Right renal cortex interstitium (tissue), 3 donors: ENCODE measurements at places on chromosomes 12 and 14.

GRCh38 chr12:68532204-68532886, 78.4 kb upstream of the RAP1B start:
- DNase-seq, result no peak

- DNase-seq, result no peak
Measured at GRCh38 chr14:24475261-24475660, 32.7 kb upstream of the SDR39U1 start.

DNA sequence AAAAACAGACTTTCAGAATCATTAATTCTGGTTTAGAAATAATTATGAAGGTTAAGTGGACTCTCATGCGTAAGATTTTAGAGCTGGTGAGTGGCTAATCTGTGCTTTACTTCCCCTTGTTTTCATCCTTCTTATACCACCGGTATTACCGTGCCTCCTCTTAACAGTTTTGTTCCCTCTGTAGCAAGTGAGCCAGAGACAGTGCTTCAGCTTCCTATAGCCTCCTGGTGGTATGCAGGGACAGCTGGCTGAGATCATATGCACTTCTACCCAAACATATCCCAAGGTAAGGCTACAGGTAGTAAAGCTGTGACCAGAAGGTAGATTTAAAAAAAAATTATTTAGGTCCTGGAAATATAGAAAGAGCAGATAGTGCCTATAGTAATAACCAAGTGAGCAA, 55.2 kb downstream of the PDE3A start:
- no peak for DNase-seq

DNA sequence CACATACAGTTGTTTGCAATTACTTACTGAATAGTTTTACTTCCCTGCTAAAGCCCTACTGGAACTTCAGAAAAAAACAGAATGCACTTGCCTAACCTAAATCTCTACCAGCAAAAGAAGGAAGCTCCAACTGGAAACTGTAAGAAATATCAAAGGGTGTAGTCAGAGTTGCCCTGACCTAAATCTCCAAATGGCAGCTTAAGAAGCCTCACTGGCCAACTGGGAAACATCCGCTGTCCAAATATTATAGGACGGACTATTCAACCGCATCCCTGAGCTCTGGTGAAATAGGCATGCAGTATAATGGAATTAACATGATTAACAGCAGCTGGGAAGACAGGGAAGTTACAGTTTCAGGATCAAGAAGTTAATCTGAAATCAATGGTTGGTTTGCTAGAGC, 24.3 kb downstream of the ANAPC7 start:
- no peak for DNase-seq

- no peak for DNase-seq
Measured at GRCh38 chr12:92404259-92404894, 258.7 kb upstream of the BTG1 start.

DNA sequence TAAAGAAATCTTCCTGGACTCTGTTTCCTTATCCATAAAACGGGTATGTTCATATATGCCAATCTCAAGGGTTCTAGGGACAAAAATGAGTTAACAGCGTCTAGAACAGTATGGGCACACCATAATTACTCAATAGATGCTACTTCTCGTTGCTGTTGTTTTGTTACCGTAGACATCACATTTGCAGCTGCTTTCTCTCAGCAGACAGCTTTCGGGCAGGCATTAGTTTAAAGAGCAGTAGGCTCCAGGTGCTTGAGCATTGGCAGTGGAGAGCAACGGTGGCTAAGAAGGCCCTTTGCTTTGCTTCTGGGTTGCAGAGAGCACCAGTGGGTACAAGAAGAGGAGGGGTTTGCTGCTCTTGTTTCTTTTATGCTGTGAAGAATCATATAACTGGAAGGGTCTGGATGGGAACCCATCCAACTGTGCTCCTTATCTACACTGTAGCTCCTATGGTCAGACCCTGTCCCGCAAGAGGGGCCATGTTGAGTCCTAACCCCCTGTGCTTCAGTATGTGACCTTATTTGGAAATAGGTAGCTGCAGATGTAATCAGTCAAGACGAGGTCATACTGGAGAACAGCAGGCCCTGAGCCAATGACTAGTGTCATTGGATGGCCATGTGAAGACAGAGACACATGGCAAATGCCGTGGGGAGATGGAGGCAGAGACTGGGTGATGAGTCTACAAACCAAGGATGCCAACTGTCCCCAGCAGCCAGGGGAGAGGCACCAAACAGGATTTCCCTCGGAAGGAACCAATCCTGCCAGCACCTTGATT, 120.0 kb downstream of the RBM19 start:
- no peak for DNase-seq

DNA sequence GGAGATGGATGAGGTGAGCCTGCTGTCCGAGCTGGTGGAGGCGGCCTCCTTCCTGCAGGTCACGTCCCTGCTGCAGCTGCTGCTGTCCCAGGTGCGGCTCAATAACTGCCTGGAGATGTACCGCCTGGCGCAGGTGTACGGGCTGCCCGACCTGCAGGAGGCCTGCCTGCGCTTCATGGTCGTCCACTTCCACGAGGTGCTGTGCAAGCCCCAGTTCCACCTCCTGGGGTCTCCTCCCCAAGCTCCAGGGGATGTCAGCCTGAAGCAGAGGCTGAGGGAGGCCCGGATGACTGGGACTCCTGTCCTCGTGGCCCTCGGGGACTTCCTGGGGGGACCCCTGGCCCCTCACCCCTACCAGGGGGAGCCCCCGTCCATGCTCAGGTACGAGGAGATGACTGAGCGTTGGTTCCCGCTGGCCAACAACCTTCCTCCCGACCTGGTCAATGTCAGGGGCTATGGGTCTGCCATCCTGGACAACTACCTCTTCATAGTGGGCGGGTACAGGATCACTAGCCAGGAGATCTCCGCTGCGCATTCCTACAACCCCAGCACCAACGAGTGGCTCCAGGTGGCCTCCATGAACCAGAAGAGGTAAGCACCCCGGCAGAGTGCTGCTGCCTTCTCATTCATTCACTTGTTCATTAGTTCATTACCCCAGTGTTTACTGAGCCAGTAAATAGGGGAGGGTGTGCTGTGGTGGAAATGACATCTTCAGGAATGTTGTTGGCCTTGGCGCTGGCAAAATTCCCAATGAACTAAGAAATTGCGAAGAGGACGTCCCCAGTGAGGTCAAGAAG, 774 bp upstream of the MANSC4 start:
- no peak for DNase-seq

DNA sequence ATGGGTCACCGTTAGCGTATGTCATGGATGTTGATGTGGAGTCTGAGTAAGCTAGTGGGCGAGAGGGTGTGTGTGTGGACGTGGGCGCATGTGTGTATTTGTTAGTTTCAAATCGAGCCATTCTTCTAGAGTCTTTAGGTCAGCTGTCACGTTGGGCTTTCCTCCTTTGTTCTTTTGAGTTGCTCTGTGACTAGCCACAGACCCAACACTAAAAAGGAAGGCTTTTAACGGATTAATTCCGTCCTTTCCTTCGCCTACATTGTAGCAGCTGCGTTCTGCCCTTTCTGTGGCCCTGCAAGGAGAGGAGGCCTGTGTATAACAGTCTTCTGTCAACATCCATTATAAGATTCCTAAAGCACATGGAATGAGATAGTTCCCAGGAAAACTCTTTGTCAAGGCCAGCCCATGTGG, 117.2 kb upstream of the DNM1L start:
- no peak for DNase-seq
